ENCODE measurements at places on chromosomes 6 and 20.
A peak's percentile ranks its signal among the peaks of the same experiment; 100 is the strongest.

DNA sequence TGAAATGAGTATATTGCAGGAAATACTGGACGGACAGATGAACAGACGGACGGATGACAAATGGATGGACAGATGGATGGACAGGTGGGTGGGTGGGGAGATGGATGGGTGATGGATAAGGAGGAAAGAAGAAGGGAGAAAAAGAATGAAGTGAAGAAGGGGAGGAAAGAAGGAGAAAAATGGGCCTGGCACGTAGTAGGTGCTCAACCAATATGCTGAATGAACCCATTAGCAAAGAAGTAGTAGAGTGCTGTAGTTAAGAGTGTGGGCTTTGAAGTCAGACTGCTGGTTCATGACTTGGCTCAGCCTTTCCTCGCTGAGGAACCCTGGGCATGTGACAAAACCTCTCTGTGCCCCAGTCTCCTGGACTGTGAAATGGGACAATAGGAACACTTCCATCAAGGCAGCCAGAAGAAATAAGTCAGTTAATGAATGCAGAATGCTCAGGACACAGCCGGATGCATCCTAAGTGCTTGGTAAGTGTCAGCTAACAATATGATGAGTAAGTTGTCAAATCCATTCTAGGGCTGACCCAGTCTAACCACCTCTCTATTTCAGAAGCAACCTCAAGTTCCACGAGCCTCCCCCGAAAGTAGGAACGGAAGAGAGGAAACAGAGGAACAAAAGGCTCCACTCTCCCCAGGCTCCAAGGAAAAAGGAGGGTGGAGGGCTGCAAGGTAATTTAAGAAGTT lies 37.9 kb downstream of the PREX1 start:
- DNase-seq = no peak

GRCh38 chr6:134734312-134734869 lies 215.5 kb downstream of the ALDH8A1 start:
- no peak for DNase-seq

- DNase-seq = no peak
Observed at GRCh38 chr6:15299430-15300131, 53.7 kb downstream of the JARID2 start.

DNA sequence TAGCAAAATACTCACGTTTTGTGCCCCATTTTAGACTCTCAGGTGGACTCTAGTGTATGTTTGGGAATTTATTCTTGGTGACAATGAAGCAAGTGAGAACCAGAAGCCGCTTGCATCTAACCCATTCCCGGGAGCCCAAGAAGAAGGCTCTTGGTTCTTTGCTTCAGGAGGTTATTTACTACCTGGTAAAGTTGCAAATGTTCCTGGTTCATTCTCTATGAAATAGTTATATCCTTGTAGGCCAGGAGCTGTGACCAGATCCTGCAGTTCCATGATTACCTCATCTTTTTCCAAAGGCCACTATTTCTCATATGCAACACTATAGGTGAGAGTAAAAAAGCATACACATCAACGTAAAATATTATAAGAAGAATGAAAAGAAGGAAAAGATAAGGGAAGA lies 60.9 kb upstream of the FABP7 start:
- no peak for DNase-seq

GRCh38 chr6:131436358-131436757 lies 136.7 kb upstream of the ARG1 start:
- no peak for DNase-seq

DNA sequence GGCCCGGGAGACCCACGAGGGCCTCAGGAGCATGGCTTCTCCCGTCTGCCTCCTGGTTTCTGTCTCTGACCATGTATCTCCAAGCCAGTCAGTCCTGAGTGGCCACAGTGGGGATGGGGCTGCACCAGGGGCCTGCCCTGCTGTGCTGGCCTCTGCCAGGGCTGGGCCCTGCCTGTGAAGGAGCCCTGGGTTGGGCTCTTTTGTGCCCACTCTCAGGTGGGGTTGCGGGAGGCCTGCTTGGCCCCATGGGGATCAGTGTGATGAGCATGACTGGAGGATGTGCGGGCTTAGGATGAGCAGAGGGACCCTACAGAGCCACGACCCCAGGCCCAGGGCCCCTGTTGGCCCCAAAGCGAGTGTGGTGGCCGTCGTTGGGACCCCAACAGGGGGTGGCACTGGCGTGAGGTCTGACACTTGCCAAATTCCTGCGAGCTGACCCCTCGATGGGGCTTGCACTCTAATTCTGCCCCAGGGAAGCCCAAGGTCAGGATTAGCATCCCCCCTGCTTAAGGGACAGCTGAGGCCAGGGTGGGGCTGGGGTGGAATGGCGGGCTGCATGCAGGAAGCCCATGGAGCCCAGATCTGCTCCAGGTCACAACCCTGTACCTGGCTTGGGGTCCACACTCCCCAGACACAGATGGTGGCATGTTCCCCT lies 90.0 kb upstream of the BHLHE23 start:
- peak; percentile 54 for DNase-seq

DNA sequence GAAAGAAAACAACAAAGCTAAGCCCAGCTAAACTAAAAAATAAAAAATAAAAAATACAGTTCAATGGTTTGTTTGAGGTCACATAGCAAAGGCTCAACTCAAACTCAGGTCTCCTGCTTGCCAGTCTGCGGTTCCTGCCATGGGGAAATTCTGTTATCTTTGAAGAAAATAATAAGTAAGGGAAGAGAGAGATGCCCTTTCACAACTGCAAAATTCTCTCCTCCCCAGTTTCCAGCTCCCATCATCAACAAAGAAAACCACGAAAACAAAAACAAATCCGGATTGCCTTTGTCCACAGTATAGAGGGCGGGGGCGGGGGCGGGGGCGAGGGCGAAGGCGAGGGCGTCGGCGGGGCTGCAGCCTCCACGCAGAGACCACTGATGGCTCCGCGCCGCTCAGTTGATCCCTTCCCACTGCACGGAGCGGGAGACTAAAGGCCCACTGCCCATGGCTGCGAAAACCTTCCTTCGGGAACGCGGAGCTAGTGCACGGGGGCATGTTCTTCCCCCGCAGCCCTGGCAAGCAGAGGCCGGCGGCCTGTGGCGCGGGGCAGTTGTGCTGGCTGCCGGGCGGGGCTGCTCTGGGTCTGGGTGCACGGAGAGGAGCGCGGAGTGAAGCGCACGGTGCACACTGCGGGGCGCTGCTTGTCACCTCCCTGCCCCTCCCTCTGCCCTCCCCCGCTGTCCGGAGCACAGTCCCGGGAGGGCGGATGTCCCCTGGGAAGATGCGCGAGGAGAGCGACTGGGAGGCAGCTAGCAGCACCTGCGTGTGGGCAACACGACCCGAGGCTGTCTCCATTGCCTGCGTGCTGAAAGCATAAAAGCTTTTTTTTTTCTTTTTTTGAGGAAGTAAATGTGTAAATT lies 54.1 kb upstream of the TPD52L1 start:
- DNase-seq = peak; percentile 79

DNA sequence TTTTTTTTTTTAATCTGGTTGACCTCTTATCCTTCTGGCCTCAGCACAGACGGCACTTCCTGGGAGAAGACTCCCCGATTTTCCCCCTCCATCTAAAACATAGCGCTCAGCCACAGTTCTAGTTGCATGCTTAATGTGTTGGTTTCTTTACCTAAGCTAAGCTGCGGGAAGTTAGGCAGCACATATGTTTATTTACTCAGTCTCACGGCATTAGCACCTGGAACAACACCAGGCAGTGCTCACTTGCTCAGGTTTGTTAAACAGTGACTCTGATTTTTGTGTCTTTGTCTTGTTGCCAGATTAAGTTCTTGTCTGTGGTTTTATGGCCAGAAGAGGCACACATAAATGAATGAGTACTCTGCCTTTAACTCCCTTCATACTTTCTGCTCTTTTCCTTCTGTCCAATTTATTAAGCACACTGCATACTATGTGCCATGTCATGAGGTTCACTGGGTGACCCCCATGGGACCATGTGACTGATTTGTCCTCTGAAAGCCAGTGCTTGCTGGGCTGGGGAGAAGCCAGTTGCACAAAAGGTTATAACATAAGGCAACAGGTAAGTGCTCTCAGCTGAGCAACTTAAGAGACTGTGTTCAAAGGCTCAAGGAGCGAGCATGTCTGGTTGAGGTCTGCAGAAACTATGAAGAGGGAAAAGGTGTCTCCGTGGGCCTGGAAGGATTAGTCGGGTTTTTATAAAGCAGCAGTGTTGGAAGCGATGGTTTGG lies 93.6 kb downstream of the RPP40 start:
- DNase-seq = peak; percentile 35

- no peak for DNase-seq
Observed at GRCh38 chr6:160714731-160715316, 12.8 kb downstream of the PLG start.

DNA sequence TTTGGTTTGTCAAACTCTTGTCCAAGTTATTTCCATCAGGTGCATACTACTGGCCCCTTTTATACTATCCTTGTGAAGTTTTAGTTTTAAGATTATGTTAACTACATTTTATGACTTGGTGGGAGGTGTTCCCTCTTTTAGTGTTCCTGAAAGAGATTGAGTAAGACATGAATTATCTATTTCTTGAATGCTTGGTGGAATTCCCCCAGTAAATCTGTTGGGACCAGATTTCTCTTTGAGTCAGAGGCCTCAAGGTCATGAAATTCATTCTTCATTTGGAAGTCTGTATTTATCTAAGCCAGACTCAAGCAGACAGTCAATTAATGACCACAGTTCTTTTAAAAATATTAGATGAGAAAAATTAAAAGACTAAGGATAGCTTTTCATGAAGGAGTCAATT lies 81.3 kb downstream of the MOXD1 start:
- DNase-seq = no peak

- no peak for DNase-seq
Observed at GRCh38 chr6:33317419-33317668, 200 bp downstream of the ZBTB22 start.

GRCh38 chr6:1103945-1104623 lies 207.8 kb upstream of the FOXQ1 start:
- no peak for DNase-seq

GRCh38 chr6:113995634-113996033 lies 24.7 kb upstream of the HDAC2 start:
- DNase-seq = peak; percentile 31

GRCh38 chr20:56897318-56897957 lies 268.3 kb downstream of the TFAP2C start:
- DNase-seq = no peak

DNA sequence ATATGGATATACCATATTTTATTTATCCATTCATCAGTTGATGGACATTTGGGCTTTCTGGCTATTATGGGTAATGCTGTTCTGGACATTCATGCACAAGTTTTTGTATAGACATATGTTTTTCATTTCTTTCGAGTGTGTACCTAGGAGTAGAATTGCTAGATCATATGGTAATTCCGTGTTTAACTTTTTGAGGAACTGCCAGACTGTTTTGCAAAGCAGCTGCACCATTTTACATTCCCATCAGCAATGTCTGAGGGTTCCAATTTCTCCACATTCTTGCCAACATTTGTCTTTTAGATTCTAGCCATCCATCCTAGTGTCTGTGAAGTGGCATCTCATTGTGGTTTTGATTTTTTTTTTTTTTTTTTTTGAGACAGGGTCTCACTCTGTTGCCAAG lies 20.8 kb downstream of the SRC start:
- no peak for DNase-seq

GRCh38 chr20:19600042-19600441 lies 158.0 kb upstream of the RIN2 start:
- DNase-seq = no peak

- peak; percentile 91 for DNase-seq
Observed at GRCh38 chr6:131807644-131808459, at the start of gene ENPP1. Gene ENPP1 (plus strand): TSS chr6:131808020. CDS start chr6:131808036, 16 bp downstream.
